IMR-90 (cell line): ENCODE measurements at places on chromosomes 3 and 15.

DNA sequence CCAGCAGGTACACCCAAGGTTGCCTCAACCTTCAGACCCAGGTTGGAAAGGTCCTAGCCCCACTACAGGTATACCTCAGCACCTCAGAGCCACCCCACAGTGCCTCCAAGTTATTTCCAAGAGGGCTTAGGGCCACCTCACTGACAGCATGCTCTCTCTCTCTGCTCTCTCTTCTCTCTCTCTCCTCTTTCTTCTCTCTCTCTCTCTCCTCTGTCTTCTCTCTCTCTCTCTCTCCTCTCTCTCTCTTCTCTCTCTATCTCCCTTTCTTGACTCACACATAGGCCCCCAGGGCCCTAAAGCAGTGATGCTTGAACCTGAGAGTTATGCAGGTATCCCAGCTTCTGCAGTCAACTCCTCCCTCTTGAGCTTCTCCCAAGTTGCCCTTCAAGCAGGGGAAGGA lies 4.2 kb downstream of the CAV3 start:
- H3K4me1 ChIP-seq, result peaks cover 15% of the 10 kb centered on the region
- no peaks in the 10 kb centered on the region for H3K36me3 ChIP-seq
- no peak overlapping the region for H3K4me3 ChIP-seq
- DNase-seq, result no peak

- H3K4me1 ChIP-seq, result no peaks in the 10 kb centered on the region
- H3K36me3 ChIP-seq, result no peaks in the 10 kb centered on the region
- DNase-seq, result no peak
- no peak overlapping the region for H3K27ac ChIP-seq
Measured at GRCh38 chr3:159174715-159175692, 373.1 kb downstream of the MFSD1 start.

- no peaks in the 10 kb centered on the region for H3K36me3 ChIP-seq
- peaks cover 14% of the 10 kb centered on the region for H3K4me1 ChIP-seq
- no peak overlapping the region; the same call in 1 of the 2 replicates for H3K27ac ChIP-seq
- no peaks in the 10 kb centered on the region for H3K27me3 ChIP-seq
Measured at GRCh38 chr15:60406513-60407414, 9.0 kb upstream of the ANXA2 start.

- peaks cover 76% of the 10 kb centered on the region for H3K36me3 ChIP-seq
- H3K4me3 ChIP-seq, result no peak overlapping the region
- H3K27me3 ChIP-seq, result no peaks in the 10 kb centered on the region
- no peak for DNase-seq
- no peak overlapping the region for H3K27ac ChIP-seq
- no peaks in the 10 kb centered on the region for H3K4me1 ChIP-seq
Measured at GRCh38 chr3:9682096-9682495, 21.5 kb upstream of the CPNE9 start.

GRCh38 chr3:194168994-194169393 lies 33.0 kb downstream of the HES1 start:
- no peaks in the 10 kb centered on the region for H3K36me3 ChIP-seq
- H3K4me1 ChIP-seq, result no peaks in the 10 kb centered on the region
- no peak for DNase-seq
- H3K27ac ChIP-seq, result no peak overlapping the region
- H3K27me3 ChIP-seq, result peaks cover 46% of the 10 kb centered on the region

DNA sequence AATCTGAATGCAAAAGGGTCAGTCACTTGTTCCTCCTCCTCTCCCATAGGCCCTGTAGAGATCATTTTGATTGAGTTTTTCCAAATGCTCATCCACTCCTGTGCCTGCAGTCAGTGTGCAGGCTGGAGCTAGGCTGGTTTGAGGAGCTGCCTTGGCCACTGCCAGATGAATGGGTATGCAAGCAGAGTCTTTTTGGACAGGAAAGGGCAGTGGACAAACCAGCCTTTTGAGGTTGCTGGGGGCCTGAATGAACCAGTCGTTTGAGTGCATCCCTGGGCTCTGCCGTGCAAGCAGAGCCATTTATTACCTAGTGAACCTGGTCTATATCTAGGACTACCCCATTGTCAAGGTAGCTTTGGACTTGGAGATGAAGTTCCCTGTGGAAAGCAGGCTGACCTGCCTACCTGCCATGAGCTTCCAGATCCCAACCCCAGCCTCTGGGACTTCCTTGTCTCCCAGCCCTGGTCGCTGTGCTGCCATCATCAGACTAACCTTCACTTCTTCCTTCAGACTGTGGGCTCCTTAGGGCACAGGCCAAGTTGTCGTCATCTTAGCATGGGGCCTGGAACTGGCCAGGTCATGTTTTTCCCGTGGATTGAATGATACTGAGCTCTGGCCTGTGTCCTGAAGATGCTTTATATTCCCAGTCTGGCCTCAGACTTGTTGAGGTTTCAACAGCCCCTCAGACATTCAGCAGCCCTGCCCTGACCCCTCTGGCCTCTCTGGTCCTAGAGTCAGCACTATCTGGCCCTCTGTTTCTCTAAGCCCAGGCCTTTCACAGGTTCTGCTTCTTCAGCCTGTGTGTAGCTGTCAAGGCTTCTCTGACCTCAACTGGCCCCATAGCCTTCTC lies 55.5 kb upstream of the PRR23C start:
- H3K27me3 ChIP-seq, result peaks cover 11% of the 10 kb centered on the region
- no peaks in the 10 kb centered on the region for H3K4me1 ChIP-seq
- no peak for DNase-seq
- H3K4me3 ChIP-seq, result no peak overlapping the region
- H3K36me3 ChIP-seq, result no peaks in the 10 kb centered on the region
- H3K27ac ChIP-seq, result no peak overlapping the region

DNA sequence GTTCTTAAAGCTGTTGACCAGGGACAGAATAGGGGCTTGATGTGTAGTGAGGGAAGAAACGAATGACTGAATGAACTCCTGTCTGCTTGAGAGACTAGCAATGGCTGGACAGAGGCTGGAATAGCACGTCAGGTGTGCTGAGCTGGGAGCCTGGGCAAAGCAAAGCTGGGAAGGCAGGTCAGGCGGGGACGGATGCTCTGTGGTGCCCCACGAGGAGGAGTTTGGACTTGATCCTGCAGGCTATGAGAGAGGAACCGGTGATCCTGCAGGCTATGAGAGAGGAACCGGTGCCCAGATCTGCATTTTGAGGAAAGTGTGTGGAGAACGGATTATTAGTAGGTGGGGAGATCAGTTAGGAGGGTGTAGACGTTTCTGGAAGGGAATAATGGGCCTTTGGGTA lies 31.3 kb upstream of the PSTPIP1 start:
- H3K36me3 ChIP-seq, result no peaks in the 10 kb centered on the region
- peaks cover 39% of the 10 kb centered on the region for H3K27me3 ChIP-seq
- H3K4me1 ChIP-seq, result no peaks in the 10 kb centered on the region
- no peak overlapping the region for H3K4me3 ChIP-seq
- no peak overlapping the region for H3K27ac ChIP-seq

GRCh38 chr3:11136830-11137626 lies 17.3 kb upstream of the HRH1 start:
- DNase-seq, result peak; percentile 100
- no peaks in the 10 kb centered on the region for H3K36me3 ChIP-seq
- H3K27ac ChIP-seq, result peak overlapping the region; percentile 85
- no peaks in the 10 kb centered on the region for H3K27me3 ChIP-seq
- H3K4me1 ChIP-seq, result peaks cover 8% of the 10 kb centered on the region

GRCh38 chr15:65470866-65471265 lies 46.6 kb downstream of the DPP8 start:
- no peak overlapping the region for H3K4me3 ChIP-seq
- peaks cover 5% of the 10 kb centered on the region for H3K4me1 ChIP-seq
- peak; percentile 15 for DNase-seq
- no peaks in the 10 kb centered on the region for H3K27me3 ChIP-seq

DNA sequence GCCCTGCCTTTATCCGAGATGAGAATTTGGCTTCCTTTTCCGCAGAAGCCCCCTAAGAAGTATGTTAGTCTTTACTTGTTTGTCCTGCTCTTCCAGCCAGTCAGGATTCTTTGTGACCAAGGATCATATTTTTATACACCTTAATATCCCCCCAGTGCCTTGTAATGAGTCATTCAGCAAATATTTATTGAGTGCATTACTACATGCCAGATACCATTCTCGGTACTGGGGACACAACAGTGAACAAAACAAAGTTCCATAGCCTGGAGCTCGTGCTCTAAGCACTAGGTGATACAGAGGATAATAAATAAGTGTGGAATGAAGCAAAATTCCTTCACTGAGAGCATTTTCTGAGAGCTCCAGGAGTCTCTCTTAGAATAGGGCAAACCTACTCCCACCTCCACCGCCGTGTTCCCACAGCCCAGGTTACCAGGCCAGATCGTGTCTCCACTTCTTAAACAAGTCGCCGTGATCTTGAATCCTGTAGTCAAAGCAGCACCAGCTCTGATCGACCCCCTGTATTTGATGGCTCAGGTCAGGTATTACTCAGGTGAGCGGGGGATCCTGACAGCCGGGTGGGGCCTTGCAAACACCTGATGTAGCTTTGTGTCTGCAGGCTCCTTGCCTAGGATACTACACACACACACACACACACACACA lies 18.5 kb downstream of the TTC21A start:
- peaks cover 5% of the 10 kb centered on the region for H3K4me1 ChIP-seq
- no peaks in the 10 kb centered on the region for H3K36me3 ChIP-seq
- peak; percentile 39 for DNase-seq
- no peak overlapping the region for H3K4me3 ChIP-seq
- no peaks in the 10 kb centered on the region for H3K27me3 ChIP-seq

DNA sequence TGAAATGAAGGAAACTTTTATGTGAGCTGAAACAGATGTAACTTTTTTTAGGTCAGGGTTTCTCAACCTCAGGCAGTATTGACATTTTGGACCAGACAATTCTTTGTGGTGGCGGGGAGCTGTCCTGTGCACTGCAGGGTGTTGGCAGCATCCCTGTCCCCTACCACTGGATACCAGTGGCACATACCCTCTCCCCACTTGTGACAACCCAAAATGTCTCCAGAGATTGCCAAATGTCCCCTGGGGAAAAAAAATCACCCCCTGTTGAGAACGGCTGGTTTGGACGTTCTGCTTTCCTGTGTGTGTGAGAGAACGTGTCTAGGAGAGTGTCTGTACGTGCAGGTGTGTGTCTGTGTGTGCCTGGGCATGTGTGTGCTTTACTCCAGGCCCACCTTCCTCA lies 30.7 kb upstream of the GRIP2 start:
- H3K4me3 ChIP-seq, result no peak overlapping the region
- DNase-seq, result no peak
- H3K27me3 ChIP-seq, result peaks cover 28% of the 10 kb centered on the region

GRCh38 chr15:40118473-40118872 lies 9.8 kb upstream of the BMF start:
- no peaks in the 10 kb centered on the region; the same call in 1 of the 2 replicates for H3K4me1 ChIP-seq
- no peaks in the 10 kb centered on the region for H3K36me3 ChIP-seq
- no peak overlapping the region for H3K4me3 ChIP-seq
- H3K27ac ChIP-seq, result no peak overlapping the region
- peaks cover 24% of the 10 kb centered on the region for H3K27me3 ChIP-seq
- no peak for DNase-seq

DNA sequence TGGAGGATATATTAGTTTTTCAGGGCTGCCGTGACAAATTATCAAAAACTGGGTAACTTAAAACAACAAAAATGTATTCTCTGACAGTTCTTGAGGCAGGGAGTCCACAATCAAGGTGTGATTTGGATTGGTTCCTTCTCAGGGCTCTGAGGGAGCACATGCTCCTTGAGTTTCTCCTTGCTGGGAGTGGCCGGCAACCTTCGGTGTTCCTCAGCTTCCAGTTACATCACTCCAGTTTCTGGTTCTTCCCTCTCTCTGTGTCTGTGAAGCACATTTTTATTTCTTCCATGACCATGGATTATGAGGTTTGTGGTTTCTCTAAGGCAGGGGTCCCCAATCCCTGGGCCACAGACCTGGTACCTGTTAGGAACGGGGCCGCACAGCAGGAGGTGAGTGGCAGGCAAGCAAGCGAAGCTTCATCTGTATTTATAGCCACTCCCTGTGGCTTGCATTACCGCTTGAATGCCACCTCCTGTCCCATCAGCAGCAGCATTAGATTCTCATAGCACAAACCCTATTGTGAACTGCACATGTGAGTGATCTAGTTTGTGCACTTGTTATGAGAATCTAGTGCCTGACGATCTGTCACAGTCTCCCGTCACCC lies 24.3 kb downstream of the LRRC28 start:
- H3K27me3 ChIP-seq, result no peaks in the 10 kb centered on the region
- no peaks in the 10 kb centered on the region for H3K36me3 ChIP-seq
- no peaks in the 10 kb centered on the region for H3K4me1 ChIP-seq
- H3K27ac ChIP-seq, result no peak overlapping the region
- DNase-seq, result no peak

DNA sequence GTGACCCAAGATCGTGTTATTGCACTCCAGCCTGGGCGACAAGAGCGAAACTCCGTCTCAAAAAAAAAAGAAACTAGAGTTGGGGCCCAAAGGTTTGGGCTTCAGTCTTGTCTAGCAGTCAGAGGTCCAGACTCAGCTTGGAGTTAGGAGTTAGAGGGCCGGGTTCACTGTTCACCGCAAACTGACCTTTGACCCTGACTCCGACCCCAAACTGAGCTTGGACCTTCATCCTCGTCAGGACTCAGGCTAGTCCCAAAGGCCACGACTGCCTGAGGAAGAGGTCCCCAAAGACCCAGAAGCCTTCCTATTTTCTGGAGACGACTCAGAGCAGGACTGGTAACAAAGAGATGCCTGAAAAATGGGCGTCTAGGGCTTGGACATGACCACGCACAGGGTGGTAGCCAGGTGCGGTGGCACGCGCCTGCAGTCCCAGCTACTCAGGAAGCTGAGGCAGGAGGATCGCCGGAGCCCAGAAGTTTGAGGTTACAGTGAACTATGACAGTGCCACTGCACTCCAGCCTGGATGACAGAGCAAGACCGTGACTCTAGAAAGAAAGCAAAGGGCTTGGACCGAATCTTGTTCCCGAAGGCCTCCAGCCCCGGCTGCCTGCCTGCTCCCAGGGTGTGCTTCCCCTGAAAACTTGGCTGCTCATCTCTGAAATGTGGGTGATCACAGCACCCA lies 22.8 kb upstream of the RPL29 start:
- DNase-seq, result no peak
- no peaks in the 10 kb centered on the region for H3K27me3 ChIP-seq
- peaks cover 10% of the 10 kb centered on the region for H3K4me1 ChIP-seq

DNA sequence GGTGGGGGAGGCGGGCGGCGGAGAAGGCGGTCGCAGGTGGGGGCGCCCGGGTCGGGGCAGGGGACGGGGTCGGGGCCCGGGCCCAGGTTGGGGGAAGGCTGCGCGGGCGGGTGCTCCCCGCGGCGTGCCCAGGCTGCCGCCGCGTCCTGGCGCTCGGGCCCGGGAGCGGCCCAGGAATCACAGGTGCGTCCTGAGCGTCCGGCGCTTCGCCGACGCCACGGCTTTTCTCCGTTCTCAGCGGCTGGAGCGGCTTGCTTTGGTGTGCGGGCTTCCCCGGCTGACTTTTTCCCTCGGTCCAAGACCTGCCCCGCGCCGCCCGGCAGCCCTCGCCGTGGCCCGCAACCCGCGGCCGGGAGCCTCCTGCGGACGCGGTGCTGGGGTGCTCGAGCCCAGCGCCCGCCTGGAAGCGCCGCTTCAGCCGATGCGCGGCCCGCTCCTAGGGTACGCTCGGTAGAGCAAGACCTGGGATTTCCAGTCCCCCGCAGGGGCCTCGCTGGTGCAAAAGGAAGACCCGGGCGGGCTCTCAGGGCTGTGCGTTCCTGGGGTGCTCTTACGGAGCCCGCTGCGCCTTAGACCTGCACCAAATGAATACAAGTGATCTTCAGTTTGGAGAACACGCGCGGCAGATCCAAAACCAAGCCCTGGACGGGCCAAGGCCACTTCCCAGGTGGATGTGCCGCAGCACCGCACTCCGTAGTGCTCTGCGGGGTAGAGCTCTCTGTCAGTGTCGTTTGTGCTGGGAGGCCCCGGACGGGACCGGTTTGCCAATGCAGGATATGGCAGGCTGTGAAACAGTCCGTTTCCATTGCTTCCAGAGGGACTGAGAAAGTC lies 639 bp downstream of the NIPA1 start:
- no peak for DNase-seq
- H3K4me3 ChIP-seq, result peak overlapping the region; percentile 91
- no peaks in the 10 kb centered on the region for H3K27me3 ChIP-seq
- H3K36me3 ChIP-seq, result 0 out of 2 replicates have a peak, but pooled peaks cover 3% of the 10 kb centered on the region

- H3K4me3 ChIP-seq, result no peak overlapping the region
- no peak for DNase-seq
- no peak overlapping the region for H3K27ac ChIP-seq
Measured at GRCh38 chr3:16546186-16547010, 32.9 kb upstream of the RFTN1 start.
